ENCODE measurements at places on chromosomes 1 and 21. TPM values are rescaled to one million over a fixed set of nuclear protein-coding genes. Genes with fewer than 3 reads are reported as not detected.
A peak's percentile ranks its signal among the peaks of the same experiment; 100 is the strongest.

Gene ALX3
- total RNA-seq: not detected

DNA sequence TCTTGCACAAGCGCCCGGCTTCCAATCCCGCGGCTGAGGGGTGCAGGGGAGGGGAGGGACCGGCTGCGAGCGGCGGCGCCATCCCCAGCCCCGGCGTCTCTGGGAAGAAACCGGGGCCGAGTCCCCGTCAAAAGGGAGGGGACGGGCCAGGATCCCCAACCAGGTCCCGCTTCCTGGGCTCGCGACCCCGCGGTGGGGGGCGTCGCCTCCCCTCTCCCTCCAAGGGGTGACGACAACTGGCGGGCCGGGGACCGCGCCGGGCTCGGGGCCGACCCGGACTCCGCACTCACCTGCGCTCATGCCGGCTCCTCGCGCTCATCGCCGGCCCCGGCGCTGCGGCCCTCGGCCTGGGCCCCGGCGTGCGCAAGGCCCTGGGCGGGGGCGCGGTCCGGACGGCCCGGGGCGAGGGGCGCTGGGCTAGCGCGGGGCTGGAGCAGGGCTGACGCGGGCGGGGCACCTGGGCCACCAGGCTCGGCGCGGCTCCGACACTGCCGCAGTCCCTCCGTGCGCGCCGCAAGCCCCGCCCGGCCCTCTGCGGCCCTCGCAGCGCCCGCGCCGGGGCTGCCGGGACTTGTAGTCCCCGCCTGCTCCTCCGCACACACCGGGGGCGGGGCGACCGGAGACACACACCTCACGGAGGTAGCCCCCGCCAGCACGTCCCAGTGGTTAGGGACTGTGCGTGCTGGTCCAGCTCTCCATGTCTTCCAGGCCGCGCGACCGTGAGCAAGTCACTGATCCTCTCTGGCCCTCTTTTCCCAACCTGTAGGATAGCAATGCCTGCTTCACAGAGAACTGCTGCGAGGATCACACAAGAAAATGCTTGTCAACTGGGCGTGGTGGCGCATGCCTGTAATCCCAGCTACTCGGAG, at the start of gene ATP13A2:
Gene ATP13A2, minus strand, starts transcription at position 490 of the 869 bp plus-strand sequence. Its CDS starts 190 bp downstream, at position 300.
- peak; percentile 85 for DNase-seq

DNA sequence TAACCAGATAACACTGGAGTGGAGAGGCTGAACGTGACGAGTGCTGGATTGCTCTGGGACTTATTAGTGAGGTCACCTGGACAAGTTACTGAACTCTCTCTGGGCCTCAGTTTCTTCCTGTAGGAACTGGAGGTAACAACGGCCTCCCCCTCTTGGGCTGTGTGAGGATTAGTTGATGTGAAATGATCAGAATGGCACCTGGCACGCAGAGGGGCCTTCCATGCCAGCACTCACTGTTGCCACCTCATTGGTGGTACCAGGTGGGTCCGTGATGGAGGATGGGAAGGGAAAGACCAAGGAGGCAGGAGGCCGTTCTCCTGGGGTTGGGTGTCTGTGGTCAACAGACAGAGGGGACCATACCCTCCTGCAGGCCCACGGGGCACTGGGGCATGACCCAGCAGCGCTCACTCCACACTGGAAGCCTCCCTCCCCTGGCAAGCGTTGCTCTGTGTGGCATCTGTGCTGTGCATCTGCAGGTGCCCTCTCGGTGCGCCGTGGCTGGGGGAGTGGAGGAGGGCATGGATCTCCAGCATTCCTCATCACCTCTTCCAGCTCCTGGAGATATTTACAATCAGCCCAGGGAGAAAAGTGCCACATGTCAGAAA, 349.5 kb upstream of the VAMP3 start:
- DNase-seq: no peak

- DNase-seq: no peak
These were observed 15.4 kb downstream of the CCDC17 start for GRCh38 chr1:45608175-45609156.

GRCh38 chr1:147491098-147491497, 50.2 kb upstream of the BCL9 start:
- DNase-seq: no peak

Gene FCER1A
- total RNA-seq: 4.1 TPM

DNA sequence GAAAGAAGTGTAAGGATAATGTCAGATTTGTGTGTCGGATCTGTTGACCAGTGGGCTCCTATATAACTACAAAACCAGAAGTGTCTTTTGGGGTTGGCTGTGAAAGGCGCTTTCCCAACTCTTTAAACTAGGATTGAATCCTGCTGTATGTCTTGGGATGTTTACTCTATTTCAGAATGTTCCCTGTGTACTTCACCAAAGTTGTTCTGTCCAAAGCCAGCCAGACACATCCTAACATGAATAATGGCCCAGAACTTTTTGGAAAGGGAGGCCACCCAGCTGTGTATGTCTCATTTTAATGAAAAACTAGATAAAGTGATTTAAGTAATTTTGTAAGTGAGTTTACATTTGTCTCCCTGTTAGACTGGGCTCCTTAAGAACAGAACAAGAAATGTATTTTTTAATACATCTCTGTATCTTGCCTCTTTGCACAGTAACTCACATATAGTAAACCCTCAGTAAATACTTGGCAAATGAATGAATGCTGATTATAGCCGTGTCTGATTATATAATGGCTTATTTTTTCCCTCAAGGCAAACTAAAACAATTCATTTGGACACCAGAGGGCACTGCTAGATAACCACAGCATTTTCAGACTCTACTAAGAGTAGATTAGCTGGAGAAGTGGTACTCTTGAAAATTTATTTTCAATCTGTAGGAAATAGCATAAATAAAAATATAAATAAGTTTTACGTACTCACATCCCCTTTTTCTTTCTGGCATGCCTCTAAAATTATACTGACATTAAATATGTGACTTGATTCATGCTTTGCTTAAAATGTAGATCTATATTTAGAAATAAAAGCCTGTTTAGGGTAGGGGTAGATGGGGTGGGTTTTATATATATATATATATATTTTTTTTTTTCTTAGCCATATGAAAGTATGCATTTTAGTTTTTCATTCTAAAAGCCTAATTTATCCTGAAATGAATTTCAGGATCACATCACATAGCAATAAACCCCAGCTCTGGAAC, 23.8 kb downstream of the TSEN15 start:
- DNase-seq: no peak

- DNase-seq: no peak
These were observed 51.4 kb upstream of the IRF2BP2 start for GRCh38 chr1:234661317-234661928.

DNA sequence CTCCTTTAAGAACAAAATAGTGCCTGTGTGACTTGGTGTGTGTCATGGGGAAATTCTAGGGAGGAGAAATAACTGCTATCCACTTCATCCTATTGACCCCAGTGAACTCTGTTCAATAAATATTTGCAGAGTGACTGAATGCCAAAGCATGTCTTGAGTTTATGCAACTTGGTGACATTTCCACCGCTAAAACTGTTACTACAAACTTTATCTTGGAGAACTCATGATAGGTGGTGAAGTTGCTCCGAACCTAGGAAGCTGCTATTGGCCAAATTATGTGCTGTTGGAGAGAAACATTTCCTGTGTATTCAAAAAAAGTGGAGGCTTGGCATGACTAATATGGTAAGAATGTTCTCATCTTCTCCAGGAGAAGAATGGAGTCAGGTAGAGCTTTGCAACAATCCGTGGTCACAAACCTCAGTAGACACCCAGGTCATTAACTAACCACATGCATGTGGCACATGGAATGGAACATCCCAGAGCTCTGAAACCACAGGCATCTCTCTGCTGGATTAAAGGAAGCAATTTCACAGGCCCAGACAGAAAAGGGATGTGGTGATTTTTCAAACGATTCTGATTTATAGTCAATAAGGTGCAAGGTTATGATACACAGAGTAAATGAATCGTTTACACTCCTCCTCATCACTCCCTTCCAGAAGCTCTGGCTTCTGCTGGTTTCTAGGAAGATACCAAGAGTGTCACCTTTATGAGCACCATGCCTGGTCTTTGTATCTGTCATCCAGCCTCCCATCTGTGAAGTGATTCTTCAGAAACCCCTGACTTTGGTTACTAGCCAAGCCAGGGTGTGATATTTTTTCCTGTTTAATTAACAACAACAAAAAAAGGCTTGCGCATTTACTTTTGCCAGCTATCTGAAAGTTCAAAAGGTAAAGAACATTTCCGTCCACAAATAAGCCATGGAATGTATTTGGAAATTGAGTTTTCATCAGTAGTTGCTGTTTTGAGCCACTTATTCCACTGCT, 361.1 kb downstream of the TGFB2 start:
- no peak for DNase-seq

GRCh38 chr1:220825819-220826551, 39.3 kb downstream of the MTARC1 start:
- no peak for DNase-seq

GRCh38 chr21:45055861-45056260, 18.5 kb upstream of the ADARB1 start:
- DNase-seq: no peak

Gene TMEM82
- not detected for total RNA-seq

DNA sequence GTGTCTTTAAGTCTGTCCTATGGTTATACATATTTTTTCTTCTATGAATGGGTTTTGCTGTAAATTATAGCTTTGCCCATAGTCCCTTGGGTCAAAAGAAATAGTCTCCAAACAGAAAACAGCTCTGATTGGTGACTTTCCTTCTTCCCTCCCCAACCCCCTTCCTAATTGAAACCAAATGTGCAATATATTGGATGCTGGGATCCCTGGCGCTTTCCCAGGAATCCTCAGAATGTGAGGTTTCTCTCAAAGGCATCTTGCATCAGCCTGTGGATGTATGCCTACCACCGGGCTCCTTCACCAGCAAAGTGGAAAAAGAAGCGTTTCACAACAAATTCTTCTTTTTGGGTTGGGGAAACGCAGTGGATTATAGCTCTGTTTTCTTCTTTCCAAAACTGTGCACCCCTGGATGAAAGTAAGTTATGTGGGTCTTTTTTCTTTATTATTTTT, at the start of gene DDR2:
Gene DDR2, plus strand, starts transcription at position 248 of the 450 bp plus-strand sequence. CDS start 86,600 bp downstream, outside the sequence.
- DNase-seq: no peak

DNA sequence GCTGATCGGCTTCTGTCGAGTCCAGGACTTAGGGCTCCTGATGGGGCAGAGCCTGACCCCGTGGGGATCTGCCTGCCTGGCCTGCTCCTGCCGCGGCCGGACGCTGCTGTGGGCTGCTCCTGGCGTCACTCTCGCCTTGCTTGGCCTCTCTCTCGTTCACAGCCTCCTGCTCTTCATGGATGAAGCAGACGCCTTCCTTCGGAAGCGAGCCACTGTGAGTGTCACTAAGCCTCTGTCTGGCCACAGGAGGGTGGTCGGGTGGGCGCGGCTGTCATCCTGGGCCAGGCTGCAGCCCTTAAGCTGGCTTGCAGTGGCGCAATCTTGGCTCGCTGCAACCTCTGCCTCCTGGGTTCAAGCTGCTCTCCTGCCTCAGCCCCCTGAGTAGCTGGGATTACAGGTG, 16.1 kb downstream of the ATAD3B start:
- no peak for DNase-seq

GRCh38 chr1:201119206-201120197, 7.3 kb upstream of the CACNA1S start:
- DNase-seq: peak; percentile 27

- DNase-seq: no peak
These were observed 393 bp downstream of the LYSMD1 start for GRCh38 chr1:151165281-151165737.

DNA sequence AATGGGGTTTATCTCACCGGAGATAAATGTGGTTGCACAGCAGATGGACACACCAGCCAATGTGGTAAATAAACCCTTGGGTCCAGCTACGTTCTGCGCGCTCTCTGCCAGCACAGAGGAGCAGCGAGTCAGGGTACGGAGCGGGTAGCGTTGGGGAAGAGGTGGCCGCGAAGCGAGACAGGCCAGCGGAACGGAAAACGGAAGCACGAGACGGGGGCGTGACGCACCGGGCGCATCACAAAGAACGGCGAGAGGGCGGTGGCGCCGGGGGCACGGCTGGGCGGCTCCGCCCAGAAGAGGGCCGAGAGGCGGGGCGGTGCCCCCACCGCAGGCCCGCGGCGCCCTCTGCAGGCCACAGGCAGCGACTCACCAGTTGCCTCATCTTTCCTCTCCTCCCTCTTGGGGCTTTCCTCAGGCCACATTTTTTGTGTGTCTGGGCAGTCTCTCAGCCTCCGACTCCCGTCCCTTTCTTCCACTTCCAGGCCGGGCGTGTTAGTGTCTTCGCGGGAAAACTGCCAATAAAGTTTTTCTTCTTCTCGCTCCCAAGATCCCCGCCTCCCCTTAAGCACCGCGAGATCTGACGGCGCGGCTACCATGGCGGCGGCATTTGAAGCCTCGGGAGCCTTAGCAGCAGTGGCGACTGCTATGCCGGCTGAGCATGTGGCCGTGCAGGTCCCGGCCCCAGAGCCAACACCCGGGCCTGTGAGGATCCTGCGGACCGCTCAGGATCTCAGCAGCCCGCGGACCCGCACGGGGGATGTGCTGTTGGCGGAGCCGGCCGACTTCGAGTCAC, at the start of gene DDX20:
Gene DDX20, plus strand, starts transcription at position 571 of the 793 bp plus-strand sequence. Its CDS starts 24 bp downstream, at position 595.
- peak; percentile 90 for DNase-seq

GRCh38 chr1:199102239-199102638, 463.4 kb downstream of the PTPRC start:
- DNase-seq: no peak

- no peak for DNase-seq
These were observed 5.7 kb upstream of the FASLG start for GRCh38 chr1:172653015-172653709.

DNA sequence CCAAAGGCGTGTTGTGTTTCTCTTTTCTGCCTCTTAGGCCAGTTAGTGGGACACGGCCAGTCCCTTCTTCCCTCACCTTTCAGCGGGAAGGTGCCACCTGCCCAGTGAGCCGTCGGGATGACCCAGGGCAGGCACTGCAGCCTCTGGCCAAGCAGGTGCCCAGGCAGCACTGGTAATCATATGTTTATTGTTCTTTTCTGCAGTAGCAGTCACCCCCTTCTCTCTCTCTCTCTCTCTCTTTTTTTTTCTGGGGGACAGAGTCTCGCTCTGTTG, 38.2 kb downstream of the CRYAA start:
- no peak for DNase-seq

DNA sequence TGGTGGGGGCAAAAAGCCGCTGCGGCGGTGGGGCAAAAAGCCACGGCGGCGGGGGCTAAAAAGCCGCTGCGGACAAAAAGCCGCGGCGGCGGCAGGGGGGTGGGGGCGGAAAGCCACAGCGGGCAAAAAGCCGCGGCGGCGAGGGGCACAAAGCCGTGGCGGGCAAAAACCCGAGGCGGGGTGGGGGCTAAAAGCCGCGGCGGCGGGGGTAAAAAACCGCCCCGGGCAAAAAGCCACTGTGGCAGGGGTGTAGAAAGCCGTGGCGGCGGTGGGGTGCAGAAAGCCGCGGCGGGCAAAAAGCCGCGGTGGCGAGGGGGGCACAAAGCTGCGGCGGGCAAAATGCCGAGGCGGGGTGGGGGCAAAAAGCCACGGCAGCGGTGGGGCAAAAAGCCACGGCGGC, 3901.8 kb downstream of the SRGAP2C start:
- no peak for DNase-seq

GRCh38 chr1:67367370-67368045, 59.8 kb downstream of the IL12RB2 start:
- no peak for DNase-seq

Gene ATP5PF
- 41.6 TPM for total RNA-seq

Measured in T-helper 17 cell (primary cell).